MG63 (cell line): ENCODE measurements at places on chromosomes 2 and 18. TPM values are rescaled to one million over a fixed set of nuclear protein-coding genes. Genes with fewer than 3 reads are reported as not detected.

Gene KCNE4
- 0.30 and 0.69 TPM in 2 replicates for total RNA-seq

GRCh38 chr2:138113871-138114525 is 149.7 kb downstream of the HNMT start:
- DNase-seq, result no peak

Gene LIMS3
- total RNA-seq, result 0.26 and 1.9 TPM in 2 replicates

- no peak for DNase-seq
Measured at GRCh38 chr2:105397025-105397722, 1.7 kb downstream of the FHL2 start.

GRCh38 chr18:51151568-51152511 is 45.6 kb downstream of the MEX3C start:
- DNase-seq, result no peak

Gene KYNU
- 0.82 TPM in 1 of 2 replicates, not detected in the other for total RNA-seq

DNA sequence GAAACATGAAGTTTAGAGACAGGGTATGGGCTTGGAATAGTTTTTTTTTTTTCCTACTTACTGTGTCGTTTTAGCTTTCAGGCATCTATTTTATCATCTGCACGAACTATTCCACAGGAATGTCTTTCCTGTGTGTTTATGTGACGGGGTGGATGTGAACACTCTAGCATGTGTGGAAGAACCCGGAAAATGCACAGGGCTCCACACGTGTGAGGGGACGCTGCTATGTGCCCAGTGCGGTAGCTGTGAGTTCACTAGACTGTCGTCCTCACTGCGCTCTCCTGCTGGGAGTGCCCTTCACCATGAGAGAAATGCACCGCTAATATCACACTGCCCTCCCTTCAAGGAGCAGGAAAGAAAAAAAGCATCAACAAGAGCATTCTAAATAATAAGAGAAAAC is 250.8 kb upstream of the PXDN start:
- DNase-seq, result no peak

GRCh38 chr2:134178138-134178877 is 75.6 kb upstream of the MGAT5 start:
- no peak for DNase-seq

- DNase-seq, result no peak
Measured at GRCh38 chr18:56139372-56139771, 499.0 kb downstream of the TXNL1 start.
